Foreskin keratinocyte (primary cell): ENCODE measurements at places on chromosomes 6 and 20. TPM values are rescaled to one million over a fixed set of nuclear protein-coding genes. Genes with fewer than 3 reads are reported as not detected.

The SLC32A1 gene
- not detected in 2 replicates for total RNA-seq

DNA sequence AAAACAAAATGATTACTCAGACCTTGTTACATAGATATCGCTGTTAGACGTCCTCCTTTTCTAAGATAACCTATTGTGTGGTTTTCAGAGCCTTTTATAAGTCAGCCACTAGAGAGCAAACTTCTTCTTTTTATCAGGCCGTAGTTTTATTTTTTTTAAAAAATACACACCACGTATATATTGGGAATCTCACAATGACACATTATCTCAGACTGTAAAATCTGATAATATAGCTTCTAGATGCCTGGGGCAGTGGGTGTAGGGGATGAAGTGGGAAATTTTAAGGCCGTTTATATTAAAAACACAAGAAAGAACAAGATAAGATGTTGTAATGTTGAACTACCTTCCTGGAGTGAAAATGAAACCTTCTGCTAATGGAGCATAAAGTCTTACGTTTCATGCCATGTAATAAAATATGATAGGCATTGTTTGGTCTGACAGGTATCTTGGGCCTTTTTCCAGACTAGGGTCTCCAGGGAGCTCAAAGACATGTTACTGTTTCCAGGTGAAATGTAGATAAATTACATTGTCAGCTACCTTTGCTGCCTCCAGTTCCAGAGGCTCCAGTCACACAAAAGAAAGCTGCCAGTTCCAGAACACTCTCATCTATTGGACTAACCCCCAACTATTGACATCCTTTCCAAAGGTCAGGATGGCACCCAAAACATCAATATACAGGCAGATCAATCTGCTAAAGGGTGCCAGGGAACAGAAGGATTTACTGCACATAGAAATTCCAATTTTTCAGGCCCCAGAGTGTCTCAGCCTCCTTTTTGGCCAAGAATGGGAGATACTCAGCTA lies 130.2 kb upstream of the AKIRIN2 start:
- peak; percentile 19 for DNase-seq

- peak; percentile 76 for DNase-seq
Observed at GRCh38 chr6:169452117-169452868, 198.6 kb upstream of the THBS2 start.

- DNase-seq: no peak
Observed at GRCh38 chr20:50798650-50799049, 3.8 kb downstream of the BCAS4 start.

DNA sequence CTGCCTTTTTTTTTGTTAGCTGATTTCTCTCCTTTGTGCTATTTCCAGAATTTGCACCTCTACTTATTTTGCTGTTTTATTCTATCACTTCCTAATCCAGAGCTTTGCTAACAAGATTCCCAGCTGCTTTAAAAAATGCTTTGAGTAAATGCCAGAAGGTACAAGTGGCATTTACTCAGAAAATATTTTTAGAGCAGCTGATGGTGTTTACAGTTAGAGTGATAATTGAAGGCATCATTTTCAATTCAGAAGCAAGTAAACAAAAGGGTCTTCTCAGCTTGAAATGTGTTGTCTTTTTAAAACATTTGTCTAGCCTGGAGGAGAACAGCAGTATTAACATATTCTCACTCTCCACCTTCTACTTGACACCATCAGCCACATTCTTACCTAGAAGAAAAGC lies 99.9 kb downstream of the OTOR start:
- no peak for DNase-seq

The WFDC5 gene
- total RNA-seq: 0.51 and 0.53 TPM in 2 replicates

The WFDC6 gene
- total RNA-seq: not detected in 2 replicates

GRCh38 chr6:84018453-84019061 lies 15.0 kb upstream of the MRAP2 start:
- peak; percentile 51 for DNase-seq

The DTD1 gene
- total RNA-seq: 82.1 TPM in 2 replicates

The CASS4 gene
- not detected in 2 replicates for total RNA-seq
